ENCODE measurements at places on chromosomes 12 and 14. TPM values are rescaled to one million over a fixed set of nuclear protein-coding genes. Genes with fewer than 3 reads are reported as not detected.
A peak's percentile ranks its signal among the peaks of the same experiment; 100 is the strongest.

DNA sequence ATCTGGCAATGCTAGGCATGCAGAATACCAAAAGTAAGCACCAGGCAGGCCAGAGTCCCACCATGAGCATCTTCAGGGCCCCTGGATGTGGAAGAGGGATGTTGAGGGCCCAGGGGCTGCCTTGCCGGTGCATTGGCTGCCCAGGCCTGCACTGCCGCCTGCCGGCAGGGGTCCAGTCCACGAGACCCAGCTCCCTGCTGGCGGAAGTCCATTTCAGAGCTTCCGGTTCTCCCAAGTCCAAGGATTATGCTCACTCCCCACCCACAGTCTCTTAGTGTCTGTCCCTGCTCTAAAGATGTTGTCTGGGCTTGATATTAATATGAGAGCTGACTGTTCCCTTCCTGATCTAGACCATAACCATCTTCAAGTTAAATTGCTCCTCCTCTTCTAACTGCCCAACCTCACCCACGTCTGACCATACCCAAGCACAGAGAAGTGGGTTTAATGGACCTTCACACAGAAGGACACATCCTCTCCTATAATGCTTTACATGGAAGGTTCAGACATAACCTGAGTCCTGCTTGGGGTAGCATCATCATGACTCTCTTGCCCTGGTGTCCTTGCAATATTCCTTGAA, 117.4 kb downstream of the DAD1 start:
- DNase-seq, result peak; percentile 45

DNA sequence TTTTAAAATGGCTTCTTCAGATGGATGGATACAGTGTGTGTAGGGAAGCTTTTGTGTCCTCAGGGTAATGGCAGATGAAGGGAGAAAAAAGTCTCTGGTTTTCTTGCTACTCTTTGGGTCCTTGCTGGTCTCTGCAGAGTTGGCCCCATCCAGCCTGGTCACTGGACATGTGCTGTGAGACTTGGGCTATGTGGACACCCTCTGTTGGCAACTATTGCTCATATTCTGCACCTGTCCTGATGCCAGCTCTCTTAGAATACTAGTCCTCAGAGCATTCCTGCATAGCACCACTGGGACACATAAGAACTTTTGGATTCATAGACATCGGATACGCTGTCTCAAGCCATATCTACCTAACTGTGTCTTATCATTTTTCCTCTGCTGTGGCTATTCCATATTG, 20.0 kb downstream of the NAV3 start:
- DNase-seq, result no peak

Gene SLC39A2
- 2.0 TPM for polyA plus RNA-seq

GRCh38 chr12:92365333-92365732, 219.7 kb upstream of the BTG1 start:
- DNase-seq, result no peak

GRCh38 chr12:54371328-54372112, 7.2 kb upstream of the GPR84 start:
- no peak for DNase-seq

All from left renal cortex interstitium (tissue), 4 donors.